ENCODE measurements at places on chromosomes 13 and 19.
A peak's percentile ranks its signal among the peaks of the same experiment; 100 is the strongest.

DNA sequence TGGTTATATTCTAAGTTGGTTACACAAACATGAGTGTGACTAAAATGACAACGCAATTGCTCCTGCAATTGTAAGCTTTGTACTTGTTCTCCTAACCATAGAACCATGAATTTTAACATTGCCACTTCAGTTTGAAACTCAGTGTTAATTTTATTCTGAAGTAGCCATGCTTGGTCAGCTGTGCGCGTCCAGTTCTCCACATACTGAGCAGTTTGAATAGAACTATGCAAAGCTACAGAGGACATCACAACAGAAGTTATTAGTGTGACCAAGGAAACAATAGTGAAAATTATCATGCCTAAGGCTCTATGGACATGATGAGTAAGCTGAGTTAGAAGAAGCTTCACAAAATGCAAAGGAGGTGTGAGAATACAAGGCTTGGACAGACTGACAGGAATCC, 19.6 kb upstream of the ZNF100 start:
- no peak for DNase-seq

DNA sequence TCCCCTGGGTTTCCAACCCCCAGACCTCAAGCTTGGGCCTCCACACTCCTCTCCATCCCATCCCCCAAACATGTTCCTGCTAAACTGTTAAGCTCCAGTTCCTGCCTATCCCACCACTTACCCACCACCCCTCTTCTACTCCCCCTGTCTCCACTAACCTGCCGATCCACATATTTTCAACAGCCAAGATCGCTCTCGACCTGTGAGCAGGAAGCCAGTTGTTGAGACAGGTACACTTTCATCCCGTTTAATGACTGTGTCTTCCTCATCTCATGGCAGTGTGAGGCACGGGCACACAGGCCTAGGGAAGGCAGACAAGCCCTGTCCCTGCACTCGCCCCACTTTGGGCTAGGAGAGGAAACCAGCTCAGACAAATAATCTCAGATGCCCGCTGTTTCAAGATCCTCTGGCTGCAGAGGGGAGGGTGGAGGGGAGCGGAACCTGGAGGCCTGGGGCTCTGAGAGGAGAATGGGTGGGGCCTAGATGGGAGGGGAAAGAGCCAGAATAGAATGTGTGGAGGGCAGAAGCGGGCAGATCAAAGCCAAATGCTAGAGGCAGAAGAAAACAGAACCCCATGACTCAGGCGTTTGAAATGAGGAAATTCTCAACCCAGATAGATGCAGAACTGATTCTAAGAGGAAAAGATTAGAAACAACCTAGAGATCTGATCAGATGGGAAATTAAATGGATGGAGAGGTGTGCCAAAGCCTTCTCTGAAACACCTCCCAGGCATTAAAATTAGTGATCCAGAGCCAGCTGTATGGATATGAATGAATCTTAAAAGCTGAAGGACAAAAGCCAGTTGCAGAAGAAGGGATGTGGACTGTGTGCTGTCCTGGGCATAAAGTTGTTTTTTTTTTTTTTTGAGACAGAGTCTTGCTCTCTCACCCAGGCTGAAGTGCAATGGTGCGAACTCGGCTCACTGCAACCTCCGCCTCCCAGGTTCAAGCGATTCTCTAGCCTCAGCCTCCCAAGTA, 16.9 kb upstream of the CYP2S1 start:
- DNase-seq: peak; percentile 65

DNA sequence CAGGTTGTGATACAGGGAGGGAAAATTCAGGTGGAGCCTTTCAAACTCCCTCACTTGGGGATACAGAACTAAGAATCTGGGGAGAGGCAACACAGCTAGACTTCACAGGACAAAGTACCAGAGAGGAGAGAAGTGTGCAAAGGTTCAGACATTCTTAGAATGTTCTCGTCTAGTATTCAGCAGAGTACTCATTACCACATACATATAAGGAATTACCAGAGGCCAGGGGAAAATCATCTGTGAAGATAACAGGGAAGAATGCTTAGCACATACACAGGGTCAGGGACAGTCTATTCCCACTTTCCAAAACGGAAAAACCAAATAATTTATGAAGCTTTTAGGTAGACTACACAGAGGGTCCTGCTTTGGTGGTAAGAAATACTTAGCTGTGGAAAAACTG, 58.1 kb downstream of the TRPC4 start:
- DNase-seq: no peak

DNA sequence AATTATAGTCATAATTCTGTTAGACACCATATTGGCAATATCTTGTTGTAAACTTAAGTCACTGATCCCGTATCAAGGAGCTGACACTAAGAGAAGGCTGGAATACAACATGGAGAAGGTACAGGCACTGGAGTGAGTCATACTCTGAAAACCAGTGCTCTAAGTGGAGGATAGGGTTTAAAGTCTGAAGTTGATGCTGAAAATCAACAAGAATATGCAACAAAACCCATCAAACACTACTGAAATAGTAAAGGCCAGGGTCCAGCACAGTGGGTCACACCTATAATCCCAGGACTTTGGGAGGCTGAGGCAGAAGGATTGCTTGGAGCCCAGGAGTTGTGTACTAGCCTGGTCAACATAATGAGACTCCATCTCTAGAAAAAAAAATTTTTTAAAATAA, 73.2 kb upstream of the KLF5 start:
- no peak for DNase-seq

- no peak for DNase-seq
Observed at GRCh38 chr13:28306325-28306724, 168.0 kb downstream of the PAN3 start.

GRCh38 chr19:42422901-42423461, 4.2 kb downstream of the LIPE start:
- peak; percentile 42 for DNase-seq

DNA sequence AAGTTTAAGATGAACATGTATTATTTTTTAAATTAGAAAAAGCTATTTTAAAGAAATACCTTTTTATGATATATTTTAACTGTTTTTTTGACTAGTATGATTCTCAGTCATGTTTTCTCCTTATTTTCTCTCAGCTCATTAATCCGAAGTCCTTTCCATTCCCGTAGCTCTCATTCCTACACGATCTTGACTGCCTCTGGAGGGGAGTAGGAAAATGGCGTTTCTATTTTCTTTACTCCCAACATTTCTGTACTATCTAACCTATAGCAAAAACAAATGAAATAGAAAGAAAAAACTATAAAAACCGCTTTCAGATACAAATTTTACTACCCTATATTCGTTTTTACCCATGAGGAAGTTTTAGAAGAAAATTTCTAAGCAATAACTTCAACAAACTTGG, 343.8 kb downstream of the RBM26 start:
- no peak for DNase-seq

DNA sequence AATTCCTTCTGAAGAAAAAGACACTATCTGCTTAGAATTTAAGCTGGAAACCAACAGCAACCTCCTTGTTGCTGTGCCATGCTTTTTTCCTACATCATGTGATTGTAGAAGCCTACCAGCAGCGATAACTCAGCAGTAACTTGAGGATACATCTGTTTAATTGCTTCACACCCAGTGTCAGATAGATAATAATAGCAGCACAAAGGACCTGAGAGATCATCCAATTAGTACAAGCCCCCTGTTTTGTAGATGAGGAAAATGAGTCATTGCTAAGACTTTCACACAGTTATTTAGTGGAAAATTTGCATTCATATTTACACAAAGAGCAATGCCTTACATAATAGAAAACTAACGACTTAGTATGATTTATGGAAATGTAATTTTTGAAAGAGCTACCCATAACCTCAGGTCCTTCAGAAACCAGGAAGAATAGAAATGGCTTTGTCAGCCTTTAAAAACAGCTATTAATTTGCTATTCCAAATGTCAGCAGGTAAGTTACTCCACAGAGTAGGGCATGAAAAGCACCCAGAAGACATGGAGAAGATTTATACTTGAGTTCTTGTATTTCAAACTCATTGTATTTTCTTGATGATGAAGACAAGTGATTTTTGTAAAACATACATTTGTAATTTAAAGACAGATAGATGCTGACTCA, 93.7 kb upstream of the SGCG start:
- DNase-seq: no peak

DNA sequence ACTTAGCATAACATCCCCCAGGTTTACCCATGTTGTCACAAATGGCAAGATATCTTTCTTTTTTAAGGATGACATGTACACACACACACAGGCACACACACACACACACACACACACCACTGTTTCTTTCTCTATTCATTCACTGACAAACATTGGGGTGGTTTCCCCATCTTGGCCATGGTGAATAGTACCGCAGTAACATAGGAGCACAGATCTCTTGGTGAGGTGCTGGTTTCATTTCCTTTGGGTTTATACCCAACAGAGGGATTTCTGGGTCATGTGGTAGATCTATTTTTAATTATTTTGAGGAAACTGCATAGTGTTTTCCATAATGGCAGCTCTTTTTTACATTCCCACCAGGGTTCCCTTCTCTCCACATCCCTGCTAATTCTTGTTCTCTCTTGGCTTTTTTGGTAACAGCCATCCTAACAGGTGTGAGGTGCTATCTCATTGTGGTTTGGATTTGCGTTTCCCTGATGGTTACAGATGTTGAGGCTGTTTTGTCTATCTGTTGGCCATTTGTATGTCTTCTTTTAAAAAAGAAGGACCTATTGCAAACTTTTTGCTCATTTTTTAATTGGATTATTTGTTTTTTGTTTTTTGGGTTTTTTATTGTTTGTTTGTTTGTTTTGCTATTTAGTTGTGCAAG, 251.7 kb upstream of the IRS2 start:
- DNase-seq: no peak

DNA sequence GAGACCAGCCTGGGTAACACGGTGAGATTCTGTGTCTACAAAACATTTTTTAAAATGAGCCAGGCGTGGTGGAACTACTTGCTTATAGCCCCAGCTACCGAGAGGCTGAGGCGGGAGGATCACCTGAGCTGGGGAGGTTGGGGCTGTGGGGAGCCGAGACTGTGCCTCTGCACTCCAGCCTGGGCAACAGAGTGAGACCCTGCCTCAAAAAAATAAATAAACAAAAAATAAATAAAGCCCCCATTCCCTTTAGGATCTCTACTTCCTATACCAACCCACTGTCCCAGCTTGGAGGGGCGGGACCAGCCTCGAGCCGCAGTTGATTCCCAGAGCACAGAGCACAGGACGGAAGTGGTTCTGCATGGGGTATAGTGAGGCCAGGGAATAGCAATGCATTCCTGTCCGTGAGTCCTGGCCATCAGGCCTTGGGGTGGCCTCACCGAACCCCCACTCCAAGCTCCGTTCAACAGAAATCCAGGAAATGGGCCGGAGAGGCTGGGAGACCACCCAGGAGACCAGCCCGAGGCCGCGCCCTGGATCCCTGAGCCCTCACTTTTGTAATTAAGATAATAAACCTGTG, 4.9 kb upstream of the PTBP1 start:
- DNase-seq: no peak

DNA sequence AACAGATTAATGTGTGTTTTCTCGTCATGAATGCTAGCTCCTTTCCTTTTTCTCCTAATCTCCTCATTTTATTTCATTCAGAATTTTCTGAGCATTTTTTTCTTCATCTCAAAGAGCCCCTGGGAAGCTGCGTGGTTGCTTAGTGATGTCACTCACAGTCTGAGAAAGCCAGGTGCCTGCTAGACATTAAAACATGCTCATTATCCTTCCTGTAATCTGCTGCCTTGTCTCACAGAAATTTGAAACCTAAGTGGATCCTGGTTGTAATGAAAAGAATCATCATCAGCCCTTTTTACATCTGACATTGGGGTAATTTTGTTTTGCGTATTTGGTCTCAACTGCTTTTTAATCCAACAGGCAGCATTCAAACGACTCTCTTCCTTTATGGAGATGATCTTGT, 108.2 kb upstream of the RNF113B start:
- no peak for DNase-seq

- no peak for DNase-seq
Observed at GRCh38 chr13:40060296-40061007, 405.0 kb downstream of the COG6 start.

- DNase-seq: no peak
Observed at GRCh38 chr19:55261671-55262126, 2.9 kb upstream of the PPP6R1 start.
